Cardiac muscle cell (in vitro differentiated cells and primary cell): ENCODE measurements at places on chromosomes 6 and 20.
A peak's percentile ranks its signal among the peaks of the same experiment; 100 is the strongest.

GRCh38 chr6:25197111-25197510 lies 82.1 kb upstream of the CARMIL1 start:
- DNase-seq: no peak

GRCh38 chr6:146253691-146254090 lies 224.8 kb downstream of the GRM1 start:
- DNase-seq: no peak

DNA sequence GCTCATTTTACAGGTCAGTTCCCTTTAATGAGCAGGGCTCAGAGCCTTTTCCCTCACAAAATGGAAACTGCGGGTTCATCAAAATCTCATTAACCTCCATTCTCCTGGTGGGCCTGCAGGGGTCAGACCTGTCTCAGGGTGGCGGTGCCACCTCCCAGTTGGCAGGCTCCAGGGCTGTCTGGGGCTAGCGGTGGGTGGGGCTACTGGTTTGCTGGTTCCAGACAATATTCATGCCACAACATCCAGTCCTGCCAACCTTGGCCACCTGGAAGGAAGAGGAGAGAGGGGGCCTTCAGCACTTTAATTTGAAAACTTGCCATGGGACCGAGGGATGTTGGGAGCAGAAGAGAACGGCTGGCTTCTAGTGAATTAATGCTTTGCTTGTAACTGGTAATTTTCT lies 41.9 kb upstream of the CTNNBL1 start:
- DNase-seq: peak; percentile 59

DNA sequence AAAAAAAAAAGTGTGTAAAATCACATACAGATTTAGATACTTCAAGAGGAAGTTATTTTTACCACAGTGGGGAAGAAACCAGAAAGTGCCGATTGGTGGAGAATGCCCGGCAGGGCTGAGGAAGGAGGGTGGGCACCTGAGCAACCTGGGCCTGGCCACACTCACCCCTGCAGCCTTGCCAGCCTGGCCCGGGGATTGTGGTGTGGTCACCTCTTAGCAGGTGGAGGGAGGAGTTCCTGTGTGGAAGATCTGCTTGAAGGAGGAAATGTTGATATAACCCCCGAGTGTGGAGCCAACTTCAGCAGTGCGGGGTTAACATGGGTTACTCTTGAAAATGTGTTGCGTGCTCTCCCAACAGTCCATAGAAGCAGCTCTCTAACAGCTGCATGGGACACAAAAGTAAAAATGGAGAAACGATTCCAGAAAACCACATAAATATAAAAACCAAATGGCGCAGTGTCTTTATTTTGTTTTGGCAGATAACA lies 14.7 kb downstream of the UST start:
- no peak for DNase-seq

DNA sequence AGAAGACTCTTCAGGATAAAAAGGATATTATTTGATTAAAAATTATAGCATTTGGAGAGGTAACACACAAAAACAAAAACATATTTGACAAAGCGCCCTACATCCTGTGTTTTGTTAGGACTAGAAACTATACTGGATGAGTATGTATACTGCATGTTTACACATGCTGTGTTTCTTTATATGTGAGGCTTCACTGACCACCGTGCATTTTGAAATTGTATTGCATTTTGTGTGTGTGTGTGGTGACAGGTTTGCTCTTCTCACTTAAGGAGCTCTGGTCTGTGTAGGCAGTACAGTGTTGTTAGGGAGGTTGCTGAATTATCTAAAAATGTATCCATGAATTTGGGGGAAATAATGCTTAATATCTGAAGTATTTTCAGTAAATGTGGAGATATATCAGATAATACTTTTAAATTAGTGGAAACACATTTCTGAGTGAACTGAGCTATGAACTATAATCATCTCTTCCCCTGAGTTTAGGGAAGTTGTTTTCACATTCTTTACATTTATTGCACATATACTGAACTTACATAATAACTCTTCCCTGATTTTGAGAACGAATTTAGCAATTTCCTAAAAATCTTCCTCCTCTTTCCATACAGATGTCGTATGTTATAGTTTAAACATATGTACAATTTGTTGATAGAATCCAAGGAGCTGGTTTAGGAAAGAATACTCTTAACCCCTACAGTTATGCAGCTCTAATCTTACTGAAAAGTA lies 43.3 kb downstream of the TMEM170B start:
- no peak for DNase-seq

GRCh38 chr20:695165-695866 lies 19.7 kb upstream of the SCRT2 start:
- DNase-seq: no peak

GRCh38 chr6:107769053-107769658 lies 55.0 kb downstream of the SCML4 start:
- no peak for DNase-seq

- DNase-seq: peak; percentile 68
Observed at GRCh38 chr20:35443003-35443402, 5.0 kb upstream of the GDF5 start.

DNA sequence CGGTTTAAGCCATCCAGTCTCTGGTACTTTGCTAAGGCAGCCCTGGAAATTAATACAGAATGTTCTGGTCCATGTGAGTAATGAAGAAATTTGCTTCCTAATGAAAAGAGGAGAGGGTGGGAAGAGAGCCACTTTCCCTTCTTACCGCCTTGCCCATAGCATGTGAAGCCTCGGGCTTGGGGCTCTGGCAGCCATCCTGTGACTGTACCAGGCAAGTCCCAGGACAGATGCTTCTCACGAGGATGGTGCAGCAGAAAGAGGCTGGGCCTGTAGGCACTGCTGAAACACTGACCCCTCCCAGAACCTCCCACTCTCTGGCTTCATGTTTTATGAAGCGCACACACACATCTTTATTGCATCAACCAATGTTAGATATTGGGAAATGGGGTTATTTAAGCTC lies 74.8 kb downstream of the IYD start:
- DNase-seq: no peak

DNA sequence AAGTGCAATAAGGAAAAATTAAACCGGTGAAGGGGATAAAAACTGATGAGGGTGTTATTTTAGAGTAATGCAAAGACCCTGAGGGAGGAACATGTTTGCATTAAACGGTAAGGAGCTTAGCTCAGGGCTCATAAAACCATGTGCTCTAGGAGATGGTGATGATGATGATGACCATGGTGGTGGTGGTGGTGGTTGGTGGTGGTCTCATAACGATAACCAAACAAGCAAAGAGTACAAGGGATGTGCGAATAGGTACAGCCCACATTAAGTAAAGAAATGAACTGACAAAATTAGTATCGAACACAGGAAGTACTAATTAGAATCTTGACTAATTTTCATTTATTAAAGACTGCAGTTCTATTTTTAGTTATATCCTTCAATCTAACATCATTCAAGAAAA lies 139.1 kb downstream of the ATXN1 start:
- DNase-seq: no peak

DNA sequence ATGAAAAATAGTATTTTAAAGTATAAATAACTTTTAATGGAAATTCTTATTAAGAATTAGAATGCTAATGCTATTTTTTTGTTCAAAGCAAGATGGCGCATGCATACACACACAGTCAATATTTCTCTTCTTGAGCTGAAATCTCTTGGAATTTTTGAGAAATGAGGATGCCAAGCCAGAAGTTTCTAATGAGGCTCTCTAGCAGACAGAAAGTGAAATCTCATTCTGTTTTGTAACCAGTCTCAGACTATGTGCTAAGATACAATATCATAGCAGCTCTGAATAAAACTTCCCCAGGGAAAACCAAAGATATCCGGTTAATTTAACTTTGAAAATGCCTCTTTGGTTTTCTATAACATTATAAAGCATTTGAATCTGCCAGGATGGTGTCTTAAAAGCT lies 97.2 kb upstream of the HDAC2 start:
- peak; percentile 49 for DNase-seq

DNA sequence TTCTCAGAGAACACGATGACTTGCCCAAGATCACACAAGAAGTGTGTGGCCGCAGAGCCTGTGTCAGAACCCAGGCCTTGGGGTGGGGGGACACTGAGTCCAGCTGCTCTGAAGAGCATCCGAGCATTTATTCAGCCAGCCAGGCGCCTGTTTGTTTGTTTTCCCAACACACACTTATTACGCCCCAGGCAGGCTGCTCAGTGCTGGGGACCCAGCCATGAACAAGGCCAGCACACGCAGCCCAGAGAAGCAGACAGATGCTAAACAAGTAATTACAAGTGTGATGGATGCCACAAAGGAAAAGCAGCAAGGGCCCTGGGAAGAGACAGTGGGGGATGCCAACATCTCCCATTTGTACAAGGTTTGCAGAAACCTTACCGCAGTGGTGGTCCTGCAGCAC lies 19.4 kb upstream of the SIRPA start:
- no peak for DNase-seq

DNA sequence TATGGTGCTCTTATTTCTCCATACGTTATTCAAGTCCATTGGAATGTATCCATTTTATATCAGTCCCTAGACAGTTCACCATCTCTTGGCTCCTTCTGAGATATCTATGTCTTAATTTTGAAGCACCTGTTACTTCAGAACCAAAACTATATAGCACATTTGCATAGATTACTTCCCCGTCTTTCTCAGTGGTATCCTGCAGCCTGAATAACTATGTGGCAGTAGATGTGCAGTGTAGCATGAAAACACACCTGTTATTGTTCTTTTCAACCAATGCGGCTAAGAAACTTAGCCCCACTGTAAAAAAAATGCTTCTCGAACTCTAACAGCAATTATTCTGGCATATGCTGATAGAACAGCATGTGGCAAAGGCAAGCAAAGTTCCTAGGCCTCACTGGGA lies 1184.4 kb upstream of the ADGRB3 start:
- DNase-seq: no peak

GRCh38 chr6:12593771-12594529 lies 122.6 kb upstream of the PHACTR1 start:
- DNase-seq: no peak

GRCh38 chr20:36754656-36755222 lies 8.8 kb upstream of the NDRG3 start:
- peak; percentile 82 for DNase-seq

DNA sequence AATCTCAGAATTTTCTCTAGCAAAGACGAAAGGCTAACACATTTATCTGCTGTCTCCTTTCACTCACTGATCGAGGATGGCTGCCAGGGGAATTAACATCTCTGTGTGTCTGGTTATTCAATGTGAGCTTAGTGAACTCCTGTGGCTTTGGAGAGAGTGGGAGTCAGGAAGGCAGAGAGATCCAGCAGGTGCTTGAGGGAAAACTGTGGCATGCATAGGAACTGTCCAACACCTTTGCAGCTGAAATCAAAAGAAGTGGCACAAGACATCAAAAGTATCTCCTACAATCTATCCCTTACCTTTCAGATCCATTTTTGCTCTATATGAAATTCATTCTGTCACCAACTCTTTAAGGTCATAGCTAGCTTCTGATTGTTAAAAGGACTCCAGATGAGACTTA lies 11.8 kb upstream of the FAM184A start:
- peak; percentile 5 for DNase-seq

- no peak for DNase-seq
Observed at GRCh38 chr20:6956056-6956455, 188.6 kb downstream of the BMP2 start.

DNA sequence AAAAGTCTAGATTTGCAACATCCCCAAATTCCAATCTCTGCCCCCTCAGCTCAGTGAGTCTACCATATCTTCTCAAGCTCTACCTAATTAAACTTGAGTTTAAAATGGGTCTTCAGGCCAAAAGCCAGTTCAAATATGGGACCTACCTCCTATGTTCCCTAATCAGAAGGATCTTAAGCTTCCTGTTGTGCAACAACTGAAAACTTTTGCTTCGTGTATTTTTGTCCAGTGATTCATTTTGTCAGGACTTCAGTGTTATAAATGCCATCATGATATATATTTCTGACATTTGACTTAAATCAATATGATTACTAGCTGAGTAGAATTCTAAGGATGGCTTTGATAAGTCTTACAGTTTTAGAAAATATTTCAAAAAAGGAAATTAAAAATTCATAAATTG lies 622.6 kb upstream of the PTCHD4 start:
- no peak for DNase-seq

DNA sequence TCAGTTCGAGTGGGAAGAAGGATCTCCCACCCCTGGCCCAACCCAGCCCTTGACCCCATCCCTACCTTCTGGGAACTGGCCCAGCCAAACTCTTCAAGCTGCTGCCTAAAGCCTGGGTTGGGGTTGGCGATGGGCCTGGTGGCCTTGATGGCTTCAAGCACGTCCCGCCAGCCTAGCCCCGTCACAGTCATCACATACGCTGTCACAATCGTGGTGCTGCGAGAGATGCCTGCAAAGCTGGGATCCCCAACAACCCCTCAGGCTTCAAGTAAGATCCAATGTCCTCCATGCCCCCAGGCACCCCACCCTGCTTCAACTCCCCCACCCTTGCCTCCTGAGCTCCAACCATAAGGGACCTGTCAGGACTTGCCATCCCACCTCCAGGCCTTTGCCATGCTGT lies 7.8 kb downstream of the DUSP15 start:
- DNase-seq: no peak

- DNase-seq: no peak
Observed at GRCh38 chr6:53369876-53370515, 21.2 kb upstream of the ELOVL5 start.

GRCh38 chr6:5681480-5681879 lies 325.2 kb downstream of the NRN1 start:
- DNase-seq: no peak

DNA sequence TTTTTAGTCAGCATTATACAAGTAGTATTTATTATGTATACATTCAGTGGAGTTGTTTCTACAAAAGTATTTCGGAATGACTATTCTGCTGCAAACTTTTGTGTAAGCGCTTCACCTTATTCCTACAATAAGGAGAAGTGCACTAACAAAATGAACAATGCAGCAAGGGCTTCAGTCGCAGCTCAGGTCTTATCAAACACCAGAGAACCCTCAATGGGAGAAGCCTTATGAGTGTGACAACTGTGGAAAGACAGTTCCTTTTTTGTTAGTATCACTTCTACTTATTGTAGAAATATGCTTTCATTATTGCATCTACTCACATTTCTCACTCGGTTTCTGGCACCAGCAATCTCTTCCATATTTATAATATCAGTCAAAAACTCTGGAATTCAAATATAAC lies 18.8 kb downstream of the ZKSCAN3 start:
- no peak for DNase-seq

- DNase-seq: no peak
Observed at GRCh38 chr6:22657352-22657980, 88.1 kb downstream of the HDGFL1 start.

DNA sequence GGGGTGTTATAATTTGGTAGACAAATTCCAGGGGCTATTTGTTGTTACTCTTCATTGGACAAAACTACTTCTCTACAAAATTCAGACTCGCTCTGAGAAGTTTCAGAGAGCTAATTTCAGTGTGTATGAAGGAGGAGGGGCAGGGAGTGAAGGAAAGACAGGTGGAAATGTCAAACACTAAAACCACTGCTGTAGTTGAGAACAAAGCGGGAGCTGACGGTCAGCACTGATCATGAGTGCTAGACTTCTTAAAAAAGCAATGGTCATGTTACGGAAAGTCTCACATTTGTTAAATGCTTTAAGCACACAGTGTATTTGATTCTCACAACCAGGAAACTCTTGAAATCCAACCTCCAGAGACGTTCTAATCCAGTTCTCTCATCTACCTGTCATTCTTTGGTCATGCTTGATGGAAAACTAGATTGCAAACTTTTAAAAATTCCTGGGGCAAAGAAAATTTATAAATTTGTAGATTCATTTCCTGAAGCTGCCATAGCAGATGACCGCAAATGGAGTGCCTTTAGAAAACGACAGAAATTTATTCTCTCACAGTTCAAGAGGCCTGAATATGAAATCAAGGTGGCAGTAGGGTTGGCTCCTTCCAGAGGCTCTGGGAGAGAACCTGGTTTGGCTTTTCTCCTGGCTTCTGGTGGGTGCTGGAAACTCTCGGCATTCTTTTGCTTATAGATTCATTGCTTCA lies 100.7 kb upstream of the CARMIL1 start:
- DNase-seq: peak; percentile 20
